ENCODE measurements at places on chromosomes 3 and 15.

DNA sequence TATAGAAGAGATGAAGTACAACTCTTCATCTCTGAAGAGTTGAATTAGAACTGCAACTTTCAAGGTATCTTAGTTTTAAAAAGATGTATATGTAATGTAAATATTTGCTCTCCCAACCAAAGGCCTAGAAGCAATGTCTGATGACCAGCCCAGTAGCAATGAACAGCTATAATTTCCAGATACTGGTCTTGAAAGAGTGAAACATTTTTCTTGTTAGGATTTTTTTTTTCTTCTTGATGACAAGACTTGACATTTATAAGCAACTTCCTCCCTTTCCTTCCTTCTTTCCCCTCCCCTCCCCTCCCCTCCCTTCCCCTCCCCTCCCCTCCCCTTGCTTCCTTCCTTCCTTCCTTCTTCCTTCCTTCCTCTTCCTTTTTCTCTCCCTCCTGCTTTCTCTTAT is 423.4 kb downstream of the ZIC1 start:
- DNase-seq = no peak

GRCh38 chr3:181497358-181497757 is 214.4 kb upstream of the SOX2 start:
- no peak for DNase-seq

DNA sequence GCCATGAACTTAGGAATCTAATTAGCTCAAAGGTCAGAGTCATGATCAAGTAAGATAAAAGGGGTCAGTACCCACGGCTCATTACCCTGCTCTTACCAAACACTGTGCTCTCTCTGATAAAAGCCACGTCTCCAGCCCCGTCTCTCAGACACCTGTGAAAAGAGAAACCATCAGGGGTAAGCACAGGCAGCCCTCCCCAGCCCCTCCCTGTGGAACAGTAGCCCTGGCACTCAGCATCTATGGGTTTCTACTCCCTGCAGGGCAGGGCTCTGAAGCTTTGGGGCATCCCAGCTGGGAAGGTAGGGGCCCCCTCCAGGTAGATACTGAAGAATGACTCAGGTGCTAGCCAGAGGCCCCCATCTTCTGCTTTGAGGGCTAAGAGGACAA is 10.5 kb downstream of the LTF start:
- no peak for DNase-seq

DNA sequence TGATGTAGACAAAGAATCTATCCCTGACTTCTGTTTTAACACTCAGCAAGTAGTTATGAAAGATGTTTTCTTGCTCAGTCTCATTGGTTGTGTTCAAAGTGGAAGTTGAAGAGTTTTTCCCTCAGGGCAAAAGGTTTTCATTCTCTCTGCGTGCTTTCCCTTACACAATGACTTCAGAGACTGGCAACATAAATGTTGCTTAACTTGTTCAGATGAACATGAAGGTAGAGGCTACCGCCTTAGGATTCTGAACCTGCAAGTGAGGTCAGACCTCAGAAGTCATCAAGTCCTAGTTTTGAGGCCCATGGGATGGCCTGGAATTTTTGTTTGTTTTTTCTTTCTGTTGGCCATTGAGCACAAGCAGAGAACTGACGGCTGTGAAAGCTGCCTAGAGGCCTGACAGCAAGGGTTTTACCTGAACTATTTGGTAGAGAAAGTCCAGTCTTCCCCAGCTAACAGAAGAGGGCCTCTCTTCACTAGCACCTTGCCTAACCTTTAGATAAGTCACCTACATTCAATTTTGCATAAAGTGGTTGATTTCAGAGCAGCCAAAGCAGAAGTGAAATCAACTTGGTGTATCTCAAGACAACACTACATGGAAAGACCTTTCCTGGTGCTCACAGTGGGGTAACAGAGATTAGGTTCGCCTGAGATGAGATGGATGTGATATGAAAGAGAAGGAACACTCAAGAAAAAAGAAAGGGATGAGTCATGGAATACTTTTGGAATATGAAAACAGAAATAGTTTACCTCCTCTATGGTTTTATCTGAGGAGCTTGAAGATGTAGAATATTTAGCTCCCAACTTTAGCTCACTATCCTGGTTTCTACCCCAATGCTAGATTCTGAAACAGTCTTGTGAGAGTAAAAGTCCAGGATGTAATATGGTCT is 53.6 kb upstream of the AP4E1 start:
- no peak for DNase-seq

DNA sequence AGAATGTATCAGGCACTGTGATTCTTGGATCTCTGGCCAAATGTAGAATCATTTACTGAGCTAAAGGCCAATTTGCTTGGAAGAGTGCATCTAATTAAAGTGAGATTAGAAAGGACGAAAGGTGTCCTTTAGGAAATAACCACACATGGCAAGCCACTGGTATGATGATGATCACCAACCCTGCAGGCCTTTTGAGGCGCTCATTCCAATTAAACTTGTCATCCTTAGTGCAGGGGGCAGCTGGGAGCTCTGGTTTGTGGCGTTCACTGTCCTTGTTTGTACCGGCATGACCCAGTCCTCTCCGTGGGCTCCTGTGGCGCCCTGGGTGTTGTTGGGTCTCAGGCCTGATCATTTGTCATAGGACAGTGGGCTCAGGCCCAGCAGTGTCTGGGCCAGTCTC is 11.0 kb downstream of the LIMD1 start:
- DNase-seq = no peak

- no peak for DNase-seq
Measured at GRCh38 chr3:168223085-168223484, 127.4 kb upstream of the GOLIM4 start.

- no peak for DNase-seq
Measured at GRCh38 chr3:104825116-104825515, 541.6 kb upstream of the ALCAM start.

DNA sequence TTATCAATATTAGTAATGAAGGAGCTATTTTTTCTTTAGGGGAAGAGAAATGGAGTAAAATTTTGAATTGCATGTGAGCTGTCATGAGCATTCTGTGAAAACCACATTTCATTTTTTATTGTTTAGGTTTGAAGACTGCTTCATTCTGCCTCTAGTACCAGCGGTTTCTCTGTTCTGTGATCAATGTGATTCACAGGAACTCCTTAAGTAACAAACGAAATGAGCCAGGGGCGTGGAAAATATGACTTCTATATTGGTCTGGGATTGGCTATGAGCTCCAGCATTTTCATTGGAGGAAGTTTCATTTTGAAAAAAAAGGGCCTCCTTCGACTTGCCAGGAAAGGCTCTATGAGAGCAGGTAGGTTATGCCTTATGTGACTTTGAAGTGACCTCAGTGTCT is 13.0 kb downstream of the NIPA2 start:
- no peak for DNase-seq

GRCh38 chr15:101092156-101092866 is 159.5 kb downstream of the CHSY1 start:
- DNase-seq = no peak

DNA sequence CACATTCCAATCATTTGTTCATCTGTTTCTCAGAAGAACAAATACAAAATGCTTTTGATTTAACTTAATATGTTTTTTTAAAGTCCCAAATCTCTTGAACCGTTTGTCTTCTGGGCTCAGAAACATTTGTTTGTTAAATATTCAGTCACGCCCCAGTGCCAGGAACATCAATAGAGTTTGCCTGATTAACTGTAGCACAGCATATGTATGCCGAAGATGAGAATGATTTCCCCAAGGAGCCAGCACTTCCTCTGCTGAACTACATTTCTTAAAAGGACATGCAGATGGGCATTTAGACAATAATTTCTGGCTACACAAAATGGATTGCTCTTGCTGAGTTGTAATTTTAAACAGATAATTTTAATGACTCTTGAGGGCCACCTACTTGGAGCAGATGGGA is 191.6 kb upstream of the FAM3D start:
- DNase-seq = no peak

- DNase-seq = no peak
Measured at GRCh38 chr3:140573011-140573410, 104.9 kb upstream of the TRIM42 start.

GRCh38 chr3:56969851-56970250 is 90.6 kb upstream of the SPATA12 start:
- DNase-seq = no peak

DNA sequence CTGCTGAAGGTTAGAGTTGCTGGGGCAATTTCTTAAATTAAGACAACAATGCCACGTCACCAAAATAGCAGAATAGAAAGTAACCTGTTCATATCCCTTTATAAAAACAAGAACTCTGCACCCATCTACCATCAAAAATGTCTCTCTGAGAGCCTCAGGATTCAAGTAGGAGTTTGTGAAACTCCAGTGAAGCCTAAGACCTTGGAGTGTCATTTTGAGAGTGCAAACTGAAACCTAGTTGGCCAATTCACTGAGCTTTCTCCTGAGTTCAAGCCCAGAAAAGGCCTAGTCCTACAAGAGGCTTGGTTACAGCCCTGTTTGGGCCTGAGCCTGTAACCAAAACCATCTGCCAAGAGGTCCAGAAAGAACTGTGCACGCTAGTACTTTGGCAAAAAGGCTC is 335.1 kb downstream of the EFHB start:
- DNase-seq = no peak

GRCh38 chr3:86744051-86744450 is 246.9 kb downstream of the VGLL3 start:
- no peak for DNase-seq

DNA sequence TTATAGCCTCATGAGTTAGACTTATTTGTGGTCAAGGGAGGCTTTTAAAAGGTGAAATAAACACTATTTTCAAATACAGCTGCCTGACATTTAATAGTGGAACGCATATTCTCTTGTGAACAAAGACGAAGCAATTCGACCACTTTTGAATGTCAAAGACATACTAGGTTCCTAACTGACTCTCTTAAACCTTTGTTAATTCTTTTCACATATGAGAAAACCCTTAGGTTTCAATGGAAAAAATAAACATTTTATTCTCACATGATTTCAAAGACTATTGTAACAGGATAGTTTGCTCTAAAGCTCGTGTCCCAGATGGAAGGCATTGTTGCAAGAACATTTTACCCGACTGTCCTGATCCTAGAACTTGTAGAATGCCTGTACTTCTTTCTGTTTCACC is 74.8 kb upstream of the BOC start:
- no peak for DNase-seq

DNA sequence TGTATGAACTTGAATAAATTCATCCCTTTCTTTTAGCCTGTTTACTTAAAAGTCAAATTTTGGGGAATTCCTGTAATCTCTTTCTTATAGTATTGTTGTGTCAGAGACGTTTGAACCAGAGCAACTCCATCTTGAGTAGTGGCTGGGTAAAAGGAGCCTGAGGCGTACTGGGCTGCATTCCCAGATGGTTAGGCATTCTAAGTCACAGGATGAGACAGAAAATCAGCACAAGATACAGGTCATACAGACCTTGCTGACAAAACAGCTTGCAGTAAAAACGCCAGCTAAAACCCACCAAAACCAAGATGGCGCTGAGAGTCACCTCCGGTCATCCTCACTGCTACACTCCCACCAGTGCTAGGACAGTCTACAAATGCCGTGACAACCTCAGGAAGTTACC is 94.5 kb downstream of the P3H2 start:
- DNase-seq = no peak

DNA sequence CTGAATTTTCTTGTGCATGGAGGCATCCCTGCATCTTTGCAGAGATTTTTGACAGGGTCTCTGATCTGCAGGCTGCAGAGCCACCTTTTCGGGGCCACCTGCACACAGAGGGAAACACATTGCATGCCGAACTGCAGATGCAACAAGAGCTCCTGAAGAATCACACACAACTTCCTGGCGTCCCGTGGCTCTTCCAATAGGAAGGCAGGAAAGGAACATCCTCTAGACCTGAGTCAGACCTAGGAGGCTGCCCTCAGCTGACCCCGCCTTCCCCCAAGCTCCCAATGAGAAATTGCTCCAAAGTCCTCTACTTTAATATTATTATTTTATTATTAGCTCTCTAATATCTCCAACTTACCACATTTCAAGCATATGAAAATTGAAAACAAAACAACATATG is 213.2 kb upstream of the ARRDC4 start:
- no peak for DNase-seq

- no peak for DNase-seq
Measured at GRCh38 chr3:109018828-109019227, 65.1 kb upstream of the GUCA1C start.

DNA sequence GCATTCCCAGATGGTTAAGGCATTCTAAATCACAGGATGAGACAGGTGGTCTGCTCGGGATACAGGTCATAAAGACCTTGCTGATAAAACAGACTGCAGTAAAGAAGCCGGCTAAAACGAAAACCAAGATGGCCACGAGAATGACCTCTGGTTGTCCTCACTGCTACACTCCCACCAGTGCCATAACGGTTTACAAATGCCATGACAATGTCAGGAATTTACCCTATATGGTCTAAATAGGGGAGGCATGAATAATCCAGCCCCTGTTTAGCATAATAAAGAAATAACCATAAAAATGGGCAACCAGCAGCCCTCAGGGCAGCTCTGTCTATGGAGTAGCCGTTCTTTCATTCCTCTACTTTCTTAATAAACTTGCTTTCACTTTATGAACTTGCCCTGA is 151.1 kb downstream of the ZNF385D start:
- no peak for DNase-seq

GRCh38 chr3:46102059-46102779 is 74.9 kb upstream of the XCR1 start:
- DNase-seq = no peak

DNA sequence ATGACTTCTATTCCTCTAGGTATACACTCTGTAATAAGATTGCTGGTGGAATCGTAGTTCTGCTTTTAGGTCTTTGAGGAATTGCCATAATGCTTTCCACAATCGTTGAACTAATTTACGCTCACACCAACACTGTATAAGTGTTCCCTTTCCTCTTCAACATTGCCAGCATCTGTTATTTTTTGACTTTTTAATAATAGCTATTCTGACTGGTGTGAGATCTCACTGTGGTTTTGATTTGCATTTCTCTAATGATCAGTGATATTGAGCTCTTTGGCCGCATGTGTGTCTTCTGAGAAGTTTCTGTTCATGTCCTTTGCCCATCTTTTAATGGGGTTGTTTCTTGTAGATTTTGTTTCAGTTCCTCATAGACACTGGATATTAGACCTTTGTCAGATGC is 12.8 kb downstream of the NXPE3 start:
- no peak for DNase-seq

DNA sequence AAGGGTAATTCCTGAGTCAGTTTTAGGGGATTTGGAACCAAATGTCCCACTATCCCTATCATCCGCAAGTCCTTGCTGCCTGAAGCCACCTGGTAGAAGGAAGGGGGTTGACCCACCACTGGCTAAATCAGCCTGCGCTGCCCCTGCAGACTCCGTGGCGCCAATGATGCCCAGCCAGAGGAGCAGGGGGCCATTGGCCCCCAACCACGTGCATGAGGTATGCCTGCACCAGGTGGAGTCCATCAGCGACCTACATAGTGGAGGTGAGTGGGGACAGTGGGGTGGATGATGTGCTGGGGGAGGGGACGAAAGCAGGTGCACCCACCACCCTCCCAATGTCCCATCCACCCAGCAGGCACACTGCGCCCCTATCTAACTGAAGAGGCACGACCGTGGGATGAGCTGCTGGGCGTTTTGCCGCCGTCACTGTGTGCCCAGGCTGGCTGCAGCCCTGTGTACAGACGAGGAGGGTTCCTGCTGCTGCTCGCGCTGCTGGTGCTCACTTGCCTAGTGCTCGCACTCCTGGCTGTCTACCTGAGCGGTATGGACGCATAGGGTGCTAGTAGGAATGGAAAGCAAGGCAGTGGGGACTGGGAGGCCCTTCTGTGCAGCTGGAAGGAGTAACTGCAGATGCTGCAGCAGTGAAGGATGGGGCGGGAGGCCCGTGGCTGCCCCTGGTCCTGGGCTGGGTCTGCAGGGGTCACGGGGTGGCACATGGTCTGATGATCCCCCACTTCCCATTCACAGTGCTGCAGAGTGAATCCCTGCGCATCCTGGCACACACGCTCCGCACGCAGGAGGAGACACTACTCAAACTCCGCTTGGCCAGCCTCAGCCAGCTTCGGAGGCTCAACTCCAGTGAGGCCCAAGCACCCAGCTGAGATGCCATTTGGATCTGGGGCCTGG is 5.7 kb downstream of the IFRD2 start:
- DNase-seq = no peak

Measured in T-helper 9 cell (primary cell).